ENCODE measurements at places on chromosomes 13 and 19.

GRCh38 chr19:41705393-41706174 is 2.8 kb upstream of the CEACAM5 start:
- peak; percentile 46 for DNase-seq
- no peak overlapping the region for H3K4me3 ChIP-seq
- H3K36me3 ChIP-seq = no peaks in the 10 kb centered on the region
- H3K27ac ChIP-seq = no peak overlapping the region
- no peaks in the 10 kb centered on the region for H3K27me3 ChIP-seq

DNA sequence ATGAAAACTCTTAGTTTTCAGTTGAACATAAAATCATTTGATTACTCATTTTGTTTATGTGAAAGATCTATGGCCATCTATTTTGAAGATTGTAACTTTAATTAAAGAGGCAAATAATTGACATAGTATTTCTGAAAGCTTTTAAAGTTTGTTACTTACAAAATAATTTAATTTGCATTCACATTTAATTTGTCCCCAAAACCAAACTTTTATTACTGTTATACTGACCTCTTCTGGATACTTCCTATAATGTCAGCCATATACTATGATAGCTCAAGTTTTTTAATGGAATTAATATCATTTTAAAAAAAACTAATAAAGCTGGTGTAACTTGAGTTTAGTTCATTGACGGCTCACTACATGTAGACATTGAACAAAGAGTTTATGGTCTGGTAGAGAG is 4.9 kb upstream of the SGCG start:
- no peaks in the 10 kb centered on the region for H3K36me3 ChIP-seq
- no peak overlapping the region for H3K4me3 ChIP-seq
- peaks cover 36% of the 10 kb centered on the region for H3K27me3 ChIP-seq
- no peaks in the 10 kb centered on the region for H3K4me1 ChIP-seq
- H3K27ac ChIP-seq = no peak overlapping the region

DNA sequence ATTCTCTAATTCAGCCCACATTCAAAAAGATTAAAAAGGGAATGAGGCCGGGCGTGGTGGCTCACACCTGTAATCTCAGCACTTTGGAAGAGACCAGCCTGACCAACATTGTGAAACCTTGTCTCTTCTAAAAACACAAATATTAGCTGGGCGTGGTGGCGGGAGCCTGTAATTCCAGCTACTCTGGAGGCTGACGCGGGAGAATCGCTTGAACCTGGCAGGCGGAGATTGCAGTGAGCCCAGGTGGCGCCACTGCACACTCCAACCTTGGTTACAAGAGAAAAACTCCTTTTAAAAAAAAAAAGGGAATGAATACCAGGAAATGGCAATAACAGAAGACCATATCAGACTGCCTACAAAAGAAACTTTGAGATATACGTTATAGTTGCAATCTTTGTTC is 1244.5 kb downstream of the PCDH9 start:
- H3K4me1 ChIP-seq = no peaks in the 10 kb centered on the region
- H3K36me3 ChIP-seq = no peaks in the 10 kb centered on the region
- H3K4me3 ChIP-seq = no peak overlapping the region
- H3K27me3 ChIP-seq = no peaks in the 10 kb centered on the region
- no peak overlapping the region for H3K27ac ChIP-seq

DNA sequence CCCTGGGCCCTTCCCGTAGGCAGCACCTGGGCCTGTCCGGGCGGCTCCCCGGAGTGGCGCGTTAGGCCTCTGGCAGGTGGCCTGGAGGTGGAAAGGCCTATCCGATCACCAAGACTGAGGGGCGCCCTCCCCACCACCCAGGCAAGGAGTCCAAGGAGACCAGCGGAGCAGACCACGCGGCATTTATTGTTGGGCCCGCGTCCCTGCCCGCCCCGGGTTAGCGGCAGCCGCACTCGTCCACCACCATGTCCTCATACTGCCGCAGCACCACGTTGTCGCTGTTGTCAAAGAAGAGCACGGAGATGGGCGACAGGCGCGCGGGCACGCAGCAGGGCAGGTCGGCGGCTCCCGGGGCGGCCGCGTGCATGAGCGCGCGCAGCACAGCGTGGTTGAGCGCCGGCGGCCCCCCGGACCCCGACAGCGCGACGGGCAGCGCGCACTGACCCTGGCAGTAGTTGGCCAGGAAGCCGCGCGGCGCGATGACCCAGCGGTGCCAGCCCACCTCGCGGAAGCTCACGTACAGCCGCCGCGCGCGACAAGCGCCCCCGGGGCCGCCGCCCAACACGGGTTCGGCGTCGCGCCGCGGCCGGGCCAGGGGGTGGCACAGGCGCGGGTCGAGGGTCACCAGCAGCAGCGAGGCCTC is 27.5 kb downstream of the CERS1 start:
- no peaks in the 10 kb centered on the region for H3K4me1 ChIP-seq
- H3K4me3 ChIP-seq = no peak overlapping the region
- peaks cover 16% of the 10 kb centered on the region for H3K36me3 ChIP-seq
- DNase-seq = no peak
- H3K27ac ChIP-seq = no peak overlapping the region
